ENCODE measurements at places on chromosomes 12 and 14.

GRCh38 chr12:113048716-113049127 lies 7.8 kb upstream of the DTX1 start:
- DNase-seq = no peak

DNA sequence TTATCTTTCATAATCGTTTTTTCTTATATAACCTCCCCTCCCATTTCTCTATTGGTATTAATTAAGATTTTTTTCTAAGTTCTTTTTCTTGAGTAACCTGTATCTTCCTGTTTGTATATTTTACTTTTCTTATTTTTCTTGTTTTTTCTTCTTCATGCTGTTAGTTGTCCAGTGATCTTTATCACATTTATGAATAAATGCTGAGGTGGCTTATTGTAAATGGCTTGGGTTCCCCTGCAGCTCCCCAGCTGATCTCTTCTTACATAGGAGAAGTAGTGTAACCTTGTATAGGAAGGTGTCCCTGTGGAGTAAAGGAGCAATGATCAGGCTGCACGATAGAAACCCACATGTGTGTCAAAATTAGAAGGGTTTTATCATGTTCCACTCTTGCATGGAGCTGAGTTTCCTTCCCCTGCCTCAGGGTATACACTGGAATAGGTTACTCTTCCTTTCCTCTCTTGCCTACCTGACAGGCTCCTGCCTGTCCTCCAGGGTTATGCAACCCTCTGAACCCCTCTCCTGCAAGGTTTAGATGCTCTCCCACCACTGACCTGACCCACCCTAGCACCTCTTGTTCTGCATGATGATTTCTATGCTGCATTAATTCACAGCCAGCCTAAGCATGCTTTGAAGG lies 334.8 kb upstream of the RGS6 start:
- DNase-seq = no peak

- no peak for DNase-seq
Measured at GRCh38 chr12:47739979-47740378, 14.7 kb upstream of the ENDOU start.

- DNase-seq = no peak
Measured at GRCh38 chr14:104548802-104549535, 30.6 kb upstream of the C14orf180 start.

- no peak for DNase-seq
Measured at GRCh38 chr12:26719852-26720251, 113.1 kb downstream of the ITPR2 start.

All from AG04449 (cell line).